ENCODE measurements at places on chromosomes 12 and 14. TPM values are rescaled to one million over a fixed set of nuclear protein-coding genes. Genes with fewer than 3 reads are reported as not detected.

ANKS1B gene
- total RNA-seq, result 5.6 TPM

OTUB2 gene
- total RNA-seq, result 0.93 TPM

ZBTB39 gene
- total RNA-seq, result 5.0 TPM

TMEM260 gene
- 12.1 TPM for total RNA-seq

ESRRB gene
- 3.1 TPM for total RNA-seq

All from muscle of leg (tissue), 16 donors.